ENCODE measurements at places on chromosomes 11 and 22. TPM values are rescaled to one million over a fixed set of nuclear protein-coding genes. Genes with fewer than 3 reads are reported as not detected.

- DNase-seq = no peak
These were observed 67.1 kb upstream of the HORMAD2 start for GRCh38 chr22:30013201-30013600.

GRCh38 chr11:1310318-1310687 is 871 bp upstream of the TOLLIP start:
- no peak for DNase-seq

GRCh38 chr11:62269654-62270278 is at the start of gene SCGB2A2:
Gene SCGB2A2 (plus strand): TSS chr11:62270158. CDS start chr11:62270217, 59 bp downstream.
- DNase-seq = no peak

- DNase-seq = no peak
These were observed 20.0 kb upstream of the ADA2 start for GRCh38 chr22:17239156-17239701.

- peak; percentile 14 for DNase-seq
These were observed 69.1 kb downstream of the FCHSD2 start for GRCh38 chr11:73072935-73073481.

DNA sequence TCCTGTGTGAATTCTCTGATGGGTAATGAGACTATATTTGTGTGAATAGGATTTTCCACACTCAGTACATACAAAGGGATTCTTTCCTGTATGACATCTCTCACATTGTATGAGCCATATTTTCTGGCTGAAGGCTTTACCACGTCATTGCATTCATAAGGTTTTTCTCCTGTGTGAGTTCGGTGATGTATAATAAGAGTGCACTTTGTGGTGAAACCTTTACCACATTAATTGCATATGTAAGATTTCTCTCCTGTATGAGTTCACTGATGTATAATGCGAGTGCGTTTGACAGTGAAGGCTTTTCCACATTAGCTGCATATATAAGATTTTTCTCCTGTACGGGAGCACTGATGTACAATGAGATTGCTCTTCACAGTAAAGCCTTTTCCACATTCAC is 455.4 kb upstream of the CNTN5 start:
- no peak for DNase-seq

Gene PHOX2A
- not detected for total RNA-seq

DNA sequence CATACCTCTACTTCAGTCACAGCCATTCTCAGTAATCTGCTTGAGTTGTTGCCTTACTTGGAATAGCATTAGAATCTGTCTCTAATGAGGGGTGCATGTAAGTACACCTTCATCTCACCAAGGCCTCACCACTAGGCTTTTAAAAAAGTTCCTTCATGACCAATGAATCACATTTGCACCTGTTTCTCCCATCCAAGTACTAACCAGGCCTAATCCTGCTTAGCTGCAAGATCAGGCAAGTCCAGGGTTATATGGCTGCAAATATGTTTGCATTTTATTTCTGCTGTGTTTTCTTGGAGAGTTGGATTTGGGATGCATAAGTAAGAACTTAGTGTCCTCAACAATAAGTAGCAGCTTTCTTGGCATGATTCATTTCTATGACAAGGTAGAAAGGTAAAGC is 66.9 kb downstream of the BBOX1 start:
- DNase-seq = no peak

DNA sequence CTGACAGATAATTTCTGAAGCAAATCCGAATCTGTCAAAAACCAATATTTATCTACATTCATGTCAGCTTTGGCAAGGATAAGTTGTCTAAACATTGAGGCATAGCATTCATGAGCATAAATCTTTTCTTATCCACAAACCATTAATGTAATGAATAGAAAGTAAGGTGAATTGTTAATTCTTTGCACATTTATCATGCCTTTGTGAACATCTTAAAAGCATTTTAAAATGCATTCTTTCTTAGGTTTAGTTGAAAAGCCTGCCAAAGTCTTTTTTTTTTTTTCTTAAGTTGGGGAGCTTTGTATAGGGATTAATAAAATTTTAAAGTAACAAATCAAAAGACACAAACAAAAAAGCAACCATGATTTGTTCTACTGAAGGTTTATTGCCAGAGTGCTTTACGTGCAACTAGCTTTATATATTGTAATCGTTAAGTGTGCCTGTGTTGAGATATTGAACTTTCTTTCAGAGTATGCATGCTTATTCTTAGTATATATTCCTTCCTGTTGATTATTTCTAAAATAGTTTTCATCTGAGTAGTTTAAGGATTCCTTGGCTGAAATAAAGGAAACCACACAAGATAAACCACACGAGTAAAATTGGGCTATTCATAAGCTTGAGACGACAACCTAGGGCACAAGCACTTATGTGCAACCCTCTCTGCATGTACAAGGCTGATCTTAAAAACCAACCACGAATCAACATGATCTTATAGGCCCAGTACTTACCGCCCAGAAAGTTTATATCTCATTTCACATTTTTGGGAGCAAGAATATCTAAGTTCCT is 1110.9 kb upstream of the CNTN5 start:
- DNase-seq = no peak

DNA sequence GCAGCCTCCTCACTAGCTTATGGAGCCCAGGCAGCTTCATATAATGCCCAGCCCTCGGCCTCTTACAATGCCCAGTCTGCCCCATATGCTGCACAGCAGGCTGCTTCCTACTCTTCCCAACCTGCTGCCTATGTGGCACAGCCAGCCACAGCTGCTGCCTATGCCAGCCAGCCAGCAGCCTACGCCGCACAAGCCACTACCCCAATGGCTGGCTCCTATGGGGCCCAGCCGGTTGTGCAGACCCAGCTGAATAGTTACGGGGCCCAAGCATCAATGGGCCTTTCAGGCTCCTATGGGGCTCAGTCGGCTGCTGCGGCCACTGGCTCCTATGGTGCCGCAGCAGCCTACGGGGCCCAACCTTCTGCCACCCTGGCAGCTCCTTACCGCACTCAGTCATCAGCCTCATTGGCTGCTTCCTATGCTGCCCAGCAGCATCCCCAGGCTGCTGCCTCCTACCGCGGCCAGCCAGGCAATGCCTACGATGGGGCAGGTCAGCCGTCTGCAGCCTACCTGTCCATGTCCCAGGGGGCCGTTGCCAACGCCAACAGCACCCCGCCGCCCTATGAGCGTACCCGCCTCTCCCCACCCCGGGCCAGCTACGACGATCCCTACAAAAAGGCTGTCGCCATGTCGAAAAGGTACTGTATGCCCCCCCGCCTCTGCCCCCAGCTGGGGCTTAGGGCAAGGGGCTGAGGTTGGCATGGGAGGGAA is 8.8 kb downstream of the RBM14 start:
- DNase-seq = no peak
